Right renal pelvis (tissue), 4 donors: ENCODE measurements at places on chromosomes 2 and 18.

DNA sequence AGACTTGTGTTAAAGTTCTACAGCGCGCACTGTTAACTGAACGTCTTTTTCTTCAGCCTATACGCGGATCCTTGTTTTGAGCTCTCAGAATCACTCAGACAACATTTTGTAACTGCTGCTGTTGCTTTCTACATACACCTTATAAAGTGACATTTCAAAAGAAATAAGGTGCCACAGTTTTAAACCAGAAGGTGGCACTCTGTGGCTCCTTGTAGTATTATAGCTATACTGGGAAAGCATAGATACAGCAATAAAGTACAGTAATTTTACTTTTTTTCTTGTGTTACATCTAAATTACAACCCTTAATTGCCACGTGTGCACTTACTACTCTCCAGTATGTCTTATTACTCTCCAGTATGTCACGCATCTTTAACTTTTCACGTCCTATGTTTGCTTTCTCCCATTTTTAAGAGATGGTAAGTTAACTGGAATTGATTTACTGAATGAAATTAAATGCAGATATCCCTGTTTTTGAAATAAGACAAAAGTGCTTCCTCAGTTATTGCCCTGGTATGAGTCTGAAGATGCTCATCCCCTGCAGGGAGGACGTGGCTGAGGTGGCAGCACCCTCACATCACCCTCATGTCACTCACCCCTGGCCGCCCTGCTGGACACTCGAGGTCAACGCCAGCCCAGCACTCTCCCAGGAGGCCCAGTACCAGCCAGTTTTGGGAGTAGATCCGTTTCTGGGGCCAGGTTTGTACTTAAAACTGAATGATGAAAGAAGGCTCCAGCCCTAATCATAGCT lies 37.8 kb downstream of the GORASP2 start:
- no peak for DNase-seq

DNA sequence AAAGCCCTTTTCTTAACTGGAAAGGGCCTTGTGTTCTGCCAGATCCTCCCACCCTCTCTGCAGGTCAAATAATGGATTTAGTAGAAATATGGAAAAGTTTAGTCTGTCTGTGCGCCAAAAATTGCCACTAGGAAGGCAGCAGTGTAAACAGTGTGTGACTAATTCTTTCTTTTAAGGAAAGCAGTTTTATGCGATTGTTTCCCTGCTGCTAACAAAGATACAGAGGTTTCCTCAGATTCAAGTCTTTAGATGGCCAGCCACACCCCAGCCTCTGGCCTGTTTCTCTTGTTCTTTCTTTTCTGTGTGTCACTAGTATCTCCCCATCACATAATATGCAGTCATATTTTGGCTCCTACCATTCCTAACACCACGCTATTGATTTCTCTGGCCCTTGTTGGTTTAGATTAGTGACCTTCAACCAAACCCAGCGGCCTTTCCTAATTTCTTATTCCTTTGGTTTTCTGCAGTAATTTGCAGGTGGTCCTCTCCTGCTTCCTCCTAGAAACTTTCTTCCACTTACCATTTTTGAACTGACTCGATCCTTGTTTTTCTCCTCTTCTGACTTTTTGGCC lies 157.4 kb downstream of the LTBP1 start:
- no peak for DNase-seq

GRCh38 chr2:37645836-37646235 lies 25.6 kb downstream of the CDC42EP3 start:
- no peak for DNase-seq

GRCh38 chr2:37852585-37853014 lies 72.5 kb upstream of the RMDN2 start:
- DNase-seq = no peak

DNA sequence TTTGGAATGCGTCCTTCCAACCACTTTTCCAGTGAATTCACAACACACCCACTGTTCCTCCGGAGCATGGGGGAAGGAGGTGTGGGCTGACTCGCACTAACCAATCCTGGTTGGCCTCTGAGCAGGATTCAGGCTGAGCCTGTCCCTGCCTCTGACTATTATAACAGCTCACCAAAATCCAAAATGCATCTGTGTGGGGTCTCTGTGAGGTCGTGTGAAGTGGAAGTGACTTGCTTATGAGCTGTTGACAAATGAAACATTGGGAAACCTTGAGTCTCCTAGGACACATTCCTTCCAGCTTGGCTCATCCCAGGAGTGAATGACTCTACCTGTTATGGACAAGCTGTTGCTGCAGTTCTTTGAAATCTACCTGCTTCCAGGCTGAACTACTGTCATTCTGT lies 1.5 kb downstream of the CIDEA start:
- no peak for DNase-seq

GRCh38 chr18:6741232-6741663 lies 11.7 kb downstream of the ARHGAP28 start:
- peak; percentile 35 for DNase-seq

GRCh38 chr2:239195318-239195871 lies 205.4 kb downstream of the HDAC4 start:
- no peak for DNase-seq

DNA sequence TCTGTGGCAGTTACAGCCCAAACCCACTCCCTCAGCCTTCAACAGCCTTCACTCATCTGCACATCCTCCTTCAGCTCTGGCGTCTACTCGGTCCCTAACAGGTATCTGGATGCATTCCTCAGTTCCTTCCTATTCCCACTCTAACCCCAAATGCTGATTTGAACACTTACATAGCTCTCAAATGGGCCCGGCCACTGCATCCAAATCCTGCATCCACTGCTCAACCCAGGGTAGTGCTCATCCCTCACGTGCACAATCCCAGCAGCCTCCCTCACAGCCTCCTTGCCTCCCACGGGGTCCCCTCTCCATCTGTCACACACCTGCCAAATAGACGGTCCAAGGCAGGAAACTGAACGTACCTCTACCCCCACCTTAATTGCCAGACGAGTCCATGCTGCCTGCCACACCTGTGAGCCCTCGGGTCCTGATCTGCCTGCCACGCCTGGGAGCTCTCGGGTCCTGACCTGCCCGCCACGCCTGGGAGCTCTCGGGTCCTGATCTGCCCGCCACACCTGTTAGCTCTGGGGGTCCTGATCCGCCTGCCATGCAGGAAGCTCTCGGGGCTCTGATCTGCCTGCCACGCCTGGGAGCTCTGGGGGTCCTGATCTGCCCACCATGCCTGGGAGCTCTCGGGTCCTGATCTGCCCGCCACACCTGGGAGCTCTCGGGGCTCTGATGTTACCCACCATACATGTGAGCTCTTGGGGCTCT lies 9.9 kb downstream of the OR6B3 start:
- DNase-seq = no peak

DNA sequence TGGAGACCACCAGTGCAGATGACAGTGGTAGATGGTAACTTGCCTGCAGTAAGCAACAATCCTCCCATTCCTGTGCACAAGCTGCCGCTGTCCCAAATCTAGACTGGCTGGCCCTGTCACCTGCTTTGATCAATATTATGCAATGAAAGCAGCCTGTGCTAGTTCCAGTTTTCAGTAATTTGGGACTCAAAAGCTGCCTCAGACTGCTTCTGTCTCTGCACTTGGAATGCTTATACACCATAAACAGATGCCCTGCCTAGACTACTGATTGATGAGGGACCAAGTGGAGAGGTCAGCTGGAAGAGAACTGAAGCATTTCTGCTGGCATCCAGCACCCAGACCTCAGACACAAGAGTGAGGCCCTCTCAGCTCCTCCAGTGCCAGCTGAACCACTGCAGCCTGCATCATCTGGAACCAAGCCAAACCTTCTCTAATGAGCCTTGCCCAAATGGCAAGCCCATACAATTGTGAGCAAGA lies 24.9 kb downstream of the CCBE1 start:
- DNase-seq = no peak

DNA sequence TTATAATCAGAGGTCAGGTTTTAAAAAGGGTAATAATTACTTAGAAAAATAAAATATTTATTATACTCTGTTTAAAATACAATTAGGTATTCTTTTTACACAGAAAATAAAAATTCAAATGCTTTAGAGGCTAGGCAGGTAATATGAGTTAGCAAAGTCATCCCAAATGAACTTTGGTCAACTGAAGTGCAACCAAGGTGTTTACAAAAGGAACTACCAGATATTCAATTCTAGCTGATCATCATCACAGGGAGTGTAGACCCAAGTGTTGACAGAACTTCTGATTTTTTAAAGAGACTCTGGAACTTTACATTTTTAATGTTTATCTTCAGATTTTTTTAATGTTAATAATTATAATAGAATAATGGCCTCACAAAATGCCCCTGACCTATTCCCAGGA lies 59.3 kb upstream of the COL5A2 start:
- no peak for DNase-seq

- DNase-seq = no peak
Observed at GRCh38 chr2:105797298-105797819, 52.6 kb downstream of the NCK2 start.

GRCh38 chr2:86053166-86053565 lies 52.5 kb downstream of the POLR1A start:
- DNase-seq = no peak

- DNase-seq = no peak
Observed at GRCh38 chr2:222730366-222730999, 59.0 kb downstream of the MOGAT1 start.

DNA sequence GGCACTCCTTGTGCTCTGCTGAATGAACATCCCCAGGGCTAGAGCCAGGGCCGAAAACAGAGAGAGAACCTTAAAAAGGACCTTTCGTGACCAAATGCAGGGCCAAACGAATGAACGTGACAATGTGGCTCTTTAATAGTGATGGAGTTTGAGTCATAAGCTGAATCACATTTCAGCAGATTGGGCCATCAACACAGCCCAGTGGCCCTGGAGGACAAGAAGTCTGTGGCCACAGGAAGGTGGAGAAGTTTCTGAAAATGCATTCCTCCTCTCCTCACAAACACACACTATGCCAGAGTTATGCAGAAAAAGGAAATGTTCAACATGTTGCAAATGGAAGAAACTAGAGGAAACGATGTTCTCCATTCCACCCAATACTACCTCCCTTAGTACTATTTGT lies 415.8 kb downstream of the HRH4 start:
- no peak for DNase-seq

GRCh38 chr2:105952131-105952530 lies 207.4 kb downstream of the NCK2 start:
- DNase-seq = no peak

- DNase-seq = no peak
Observed at GRCh38 chr18:25341831-25342230, 10.1 kb downstream of the ZNF521 start.

DNA sequence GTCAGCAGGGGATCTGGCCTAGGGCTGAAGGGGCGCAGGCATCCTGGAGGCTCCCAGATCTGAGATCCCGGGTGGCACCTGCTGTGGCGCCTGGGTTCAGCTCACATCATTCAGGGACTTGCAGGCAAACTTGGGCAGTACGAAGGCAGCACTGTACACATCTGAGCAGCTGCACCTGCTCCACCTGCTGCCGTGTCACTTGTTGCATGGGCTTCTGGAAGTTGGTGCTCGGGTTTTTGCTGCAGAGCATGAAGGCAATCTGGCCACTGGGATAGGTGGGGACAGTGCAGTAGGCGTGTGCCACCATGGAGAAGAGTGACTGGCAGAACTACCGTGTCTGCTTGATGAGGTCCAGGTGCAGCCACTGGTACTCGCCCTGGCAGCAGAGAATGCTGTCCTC lies 48.6 kb downstream of the UGGT1 start:
- no peak for DNase-seq

GRCh38 chr2:57720728-57721627 lies 325.6 kb upstream of the VRK2 start:
- peak; percentile 42 for DNase-seq

DNA sequence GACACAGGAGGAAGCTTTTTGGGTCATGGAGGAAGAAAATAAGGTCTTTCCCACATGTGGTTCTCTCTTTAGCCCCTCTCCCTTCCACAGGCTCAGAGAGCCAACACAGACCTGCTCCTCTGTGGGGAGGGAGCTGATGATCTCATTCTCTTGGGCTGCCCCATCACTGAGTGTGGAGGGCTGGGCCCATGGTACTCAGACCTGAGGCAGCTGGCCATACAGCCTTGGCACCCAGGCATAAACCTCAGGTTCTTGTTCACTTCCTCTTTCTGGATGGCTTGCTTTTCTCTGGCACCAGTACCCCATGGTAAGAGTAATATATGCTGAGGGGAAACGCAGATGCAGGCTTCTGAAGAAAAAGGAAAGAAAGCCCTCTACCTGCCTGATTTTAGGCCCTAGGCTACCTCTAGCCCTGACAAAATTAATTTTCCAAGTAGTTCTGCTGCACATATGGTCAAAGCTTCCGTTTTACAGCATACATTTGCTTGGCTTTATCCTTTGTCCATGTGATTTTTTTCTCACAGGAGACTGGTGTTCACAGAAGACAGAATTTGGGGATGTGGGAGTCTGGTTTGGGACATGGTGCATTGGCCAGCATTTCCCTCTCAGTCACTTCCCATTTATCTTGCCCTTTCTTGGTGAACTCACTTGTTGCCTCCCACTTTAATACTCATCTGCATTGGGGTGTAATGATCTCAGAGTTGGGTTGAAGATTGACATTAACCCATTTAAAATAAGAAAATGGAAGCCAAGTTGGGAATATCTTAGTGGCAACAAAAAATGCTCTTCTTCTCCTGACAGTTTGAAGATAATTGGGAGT lies 11.1 kb downstream of the DHRS9 start:
- no peak for DNase-seq

- DNase-seq = no peak
Observed at GRCh38 chr18:55247032-55247431, 287.8 kb upstream of the CCDC68 start.

DNA sequence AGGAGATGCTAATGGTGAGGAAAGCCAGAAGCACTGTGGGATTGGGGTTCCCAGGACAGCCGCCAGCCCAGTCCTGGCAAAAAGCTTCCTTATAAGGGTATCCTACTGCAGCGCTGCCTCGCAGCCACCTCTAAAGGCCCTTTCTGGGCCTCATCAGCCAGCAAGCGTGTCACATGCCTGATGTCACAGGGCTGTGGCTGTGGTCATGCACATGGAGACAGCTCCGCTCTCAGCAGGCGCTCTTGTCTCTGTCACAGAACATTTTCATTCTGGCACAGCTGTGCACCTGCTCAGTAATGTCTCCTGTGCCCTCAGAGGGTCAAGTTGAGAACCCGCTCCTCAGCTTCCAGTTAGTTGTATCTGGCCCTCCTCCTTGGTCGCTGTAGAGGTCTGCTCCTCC lies 17.7 kb upstream of the MAL start:
- DNase-seq = no peak

- peak; percentile 71 for DNase-seq
Observed at GRCh38 chr2:102050854-102051391, 59.2 kb downstream of the IL1R2 start.

- no peak for DNase-seq
Observed at GRCh38 chr2:219125225-219125885, 35.3 kb downstream of the NHEJ1 start.

GRCh38 chr2:134396493-134396892 lies 142.6 kb downstream of the MGAT5 start:
- no peak for DNase-seq

GRCh38 chr18:49612515-49613033 lies 50.7 kb downstream of the LIPG start:
- DNase-seq = no peak

GRCh38 chr2:97651114-97651513 lies 5.3 kb downstream of the COX5B start:
- DNase-seq = no peak

DNA sequence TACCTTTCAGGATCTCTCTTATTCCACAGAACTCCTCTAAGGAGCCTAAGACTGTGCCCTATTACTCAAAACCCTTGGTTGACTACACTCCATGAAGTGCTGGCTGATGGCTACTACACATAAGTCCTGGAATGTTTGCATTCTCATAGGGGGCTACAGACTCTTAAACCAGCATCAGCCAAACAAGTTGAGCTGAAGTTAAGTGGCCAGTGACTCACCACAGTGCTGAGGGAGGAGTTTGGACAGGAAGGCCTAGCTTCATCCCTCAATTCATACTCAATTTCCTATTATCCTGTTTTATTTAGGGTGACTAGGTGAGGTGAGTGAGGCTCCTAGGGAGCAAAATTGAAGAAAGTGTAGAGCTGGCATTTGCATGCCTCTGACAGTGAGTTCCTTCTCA lies 246.7 kb downstream of the SMAD2 start:
- DNase-seq = no peak
